ENCODE measurements at places on chromosomes 6 and 20.

GRCh38 chr6:77037439-77037838, 425.9 kb downstream of the HTR1B start:
- DNase-seq: no peak

- DNase-seq: no peak
Observed at GRCh38 chr6:167150941-167151549, 6.7 kb downstream of the GPR31 start.

GRCh38 chr20:56422824-56423189, 10.7 kb downstream of the CASS4 start:
- DNase-seq: no peak

DNA sequence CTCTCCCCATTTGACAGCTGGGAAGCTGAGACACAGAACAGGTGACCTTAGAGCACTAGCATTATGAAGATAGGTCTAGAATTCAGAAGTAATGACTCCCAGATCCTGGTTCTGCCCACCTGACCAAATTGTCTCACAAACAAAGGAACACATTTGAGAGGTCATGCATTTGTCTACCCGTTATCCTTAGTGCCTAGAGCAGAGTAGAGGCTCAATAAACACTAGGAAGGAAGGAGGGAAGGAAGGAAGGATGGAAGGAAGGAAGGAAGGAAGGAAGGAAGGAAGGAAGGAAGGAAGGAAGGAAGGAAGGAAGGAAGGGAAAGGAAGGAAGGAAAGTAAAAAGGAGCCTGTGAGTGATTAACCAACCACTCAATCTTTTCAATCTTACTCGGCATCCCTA, 63.3 kb downstream of the SNAP25 start:
- no peak for DNase-seq

- no peak for DNase-seq
Observed at GRCh38 chr6:108751851-108752732, 96.1 kb upstream of the ARMC2 start.

DNA sequence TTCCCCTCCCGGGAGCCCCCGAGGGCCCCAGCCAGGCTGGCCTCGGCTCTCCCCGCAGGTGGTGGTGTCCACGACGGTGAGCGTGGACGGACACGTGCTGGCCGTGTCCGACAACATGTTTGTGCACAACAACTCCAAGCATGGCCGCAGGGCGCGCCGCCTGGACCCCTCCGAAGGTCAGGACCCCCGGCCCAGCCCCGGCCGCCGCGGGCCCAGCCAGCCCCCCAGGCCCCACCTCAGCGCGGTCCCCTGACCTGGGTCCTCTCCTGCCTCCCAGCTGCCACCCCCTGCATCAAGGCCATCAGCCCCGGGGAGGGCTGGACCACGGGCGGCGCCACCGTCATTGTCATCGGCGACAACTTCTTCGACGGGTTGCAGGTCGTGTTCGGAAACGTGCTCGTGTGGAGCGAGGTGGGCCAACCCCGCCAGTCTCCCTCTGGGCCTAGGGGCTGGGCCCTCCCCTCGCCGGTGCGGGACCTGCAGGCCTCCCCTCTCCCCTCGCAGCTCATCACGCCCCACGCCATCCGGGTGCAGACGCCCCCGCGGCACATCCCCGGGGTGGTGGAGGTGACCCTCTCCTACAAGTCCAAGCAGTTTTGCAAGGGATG, 51.0 kb downstream of the CPXM1 start:
- no peak for DNase-seq
